ENCODE measurements at places on chromosomes 4 and X. TPM values are rescaled to one million over a fixed set of nuclear protein-coding genes. Genes with fewer than 3 reads are reported as not detected.

Gene PNMA3
- total RNA-seq = 9.9 TPM

Gene HEPH
- not detected for total RNA-seq

Gene USP53
- total RNA-seq = 17.3 TPM

Gene BST1
- total RNA-seq = 0.27 TPM

Gene GUCY1A1
- 1.9 TPM for total RNA-seq

Measured in CD4-positive, CD25-positive, alpha-beta regulatory T cell (primary cell).